Smooth muscle cell of the brain vasculature (primary cell): ENCODE measurements at places on chromosomes 5 and 9.

DNA sequence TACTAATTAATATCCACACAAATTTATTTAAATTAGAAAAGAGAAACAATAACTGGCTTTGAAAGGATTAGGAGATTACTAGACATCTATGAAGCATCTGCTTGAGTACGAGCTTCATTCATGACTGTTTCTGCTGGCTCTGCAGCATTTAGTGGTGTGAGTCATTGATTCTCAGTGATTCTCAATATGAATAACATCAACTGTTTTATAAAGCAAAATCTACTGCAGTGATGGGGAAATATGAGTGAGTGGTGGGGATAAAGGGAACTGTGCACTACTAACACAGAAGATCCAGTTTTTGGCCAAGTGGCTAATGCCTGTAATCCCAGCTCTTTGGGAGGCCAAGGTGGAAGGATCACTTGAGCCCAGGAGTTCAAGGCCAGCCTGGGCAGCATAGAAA is 8.4 kb downstream of the FNBP1 start:
- no peak for DNase-seq

GRCh38 chr9:98530806-98531386 is 177.8 kb downstream of the GABBR2 start:
- DNase-seq: no peak

DNA sequence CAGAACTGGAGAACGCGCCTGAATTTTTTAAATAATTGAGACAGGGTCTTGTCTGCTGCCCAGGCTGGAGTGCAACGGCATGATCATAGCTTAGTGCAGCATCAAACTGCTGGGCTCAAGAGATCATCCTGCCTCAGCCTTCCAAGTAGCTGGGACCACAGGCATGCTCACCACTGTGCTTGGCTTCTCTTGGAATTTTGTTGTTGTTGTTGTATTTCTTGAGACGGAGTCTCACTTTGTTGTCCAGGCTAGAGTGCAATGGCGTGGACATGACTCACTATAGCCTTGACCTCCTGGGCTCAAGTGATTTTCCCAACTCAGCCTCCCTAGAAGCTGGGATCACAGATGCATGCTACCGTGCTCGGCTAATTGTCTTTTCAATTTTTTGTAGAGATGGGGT is 58.4 kb upstream of the DAB2IP start:
- no peak for DNase-seq

DNA sequence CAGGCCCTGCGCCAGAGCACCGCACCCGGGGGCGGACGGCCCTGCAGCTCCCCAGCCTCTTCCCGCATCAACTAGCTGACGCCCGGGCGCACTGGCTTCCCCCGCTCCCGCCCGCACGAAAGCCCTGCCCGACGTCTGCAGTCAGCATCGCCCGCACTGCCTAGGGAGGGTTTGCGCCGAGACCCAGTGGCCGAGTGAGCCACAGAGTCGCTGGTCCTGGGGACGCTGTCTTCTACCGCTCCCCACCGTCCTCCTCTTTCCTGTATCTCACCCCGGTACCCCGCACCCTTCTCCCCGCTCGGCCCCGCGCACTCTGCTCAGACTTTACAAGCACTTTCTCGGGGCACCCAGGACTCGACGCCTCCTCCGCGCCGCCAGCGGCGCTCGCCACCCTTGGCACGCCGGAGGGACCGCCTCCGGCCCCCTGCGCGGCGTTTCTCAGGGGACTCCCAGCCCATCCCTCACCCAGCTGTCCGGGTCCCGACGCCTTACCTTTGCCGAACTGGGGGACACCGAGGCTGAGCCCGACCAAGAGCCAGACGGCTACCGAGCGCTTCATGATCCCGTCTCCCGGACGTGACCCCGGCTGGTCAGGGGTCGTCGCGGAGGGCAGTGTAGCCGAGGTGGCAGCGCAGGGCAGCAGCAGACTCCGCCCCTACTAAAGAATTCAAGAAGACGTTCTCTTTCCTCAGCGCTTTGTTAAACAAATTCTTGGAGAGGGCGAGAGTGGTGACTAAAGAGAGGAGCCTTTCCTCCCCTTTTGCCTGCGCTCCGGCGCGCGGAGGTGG is 670 bp downstream of the EDIL3 start:
- no peak for DNase-seq

- DNase-seq: no peak
Measured at GRCh38 chr5:18772475-18772874, 1138.2 kb downstream of the TAF11L14 start.

DNA sequence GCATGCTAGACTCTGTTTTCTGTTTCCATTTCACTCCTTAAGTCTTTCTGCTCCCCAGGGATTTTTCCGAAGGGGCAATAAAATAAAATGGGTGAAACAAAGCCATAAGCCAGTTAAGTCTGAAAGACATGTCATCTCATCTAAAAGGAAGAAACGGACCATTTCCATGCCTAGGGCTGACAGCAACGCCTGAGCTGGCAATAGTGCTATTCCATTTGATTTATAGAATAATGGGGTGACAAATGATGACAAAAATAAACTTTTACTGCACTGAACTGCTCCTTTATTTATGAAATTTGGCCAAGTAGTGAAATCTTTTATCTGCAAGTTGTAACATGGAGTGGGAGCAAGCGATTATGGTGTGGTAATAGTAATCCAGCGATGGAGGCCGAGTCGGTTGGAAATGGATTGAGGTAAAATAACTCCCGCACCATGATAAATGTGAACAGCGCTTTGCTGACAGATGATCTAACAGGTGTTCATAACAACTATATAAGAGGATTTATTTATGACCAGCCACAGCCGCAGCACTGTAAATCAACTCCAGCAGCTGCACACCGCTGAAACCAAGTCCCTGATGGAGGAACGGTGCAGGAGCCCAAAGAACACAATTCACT is 219.8 kb upstream of the TBCA start:
- no peak for DNase-seq

GRCh38 chr5:149679876-149680809 is 50.0 kb upstream of the PPARGC1B start:
- DNase-seq: no peak

GRCh38 chr5:104016646-104017045 is 454.1 kb upstream of the NUDT12 start:
- no peak for DNase-seq

DNA sequence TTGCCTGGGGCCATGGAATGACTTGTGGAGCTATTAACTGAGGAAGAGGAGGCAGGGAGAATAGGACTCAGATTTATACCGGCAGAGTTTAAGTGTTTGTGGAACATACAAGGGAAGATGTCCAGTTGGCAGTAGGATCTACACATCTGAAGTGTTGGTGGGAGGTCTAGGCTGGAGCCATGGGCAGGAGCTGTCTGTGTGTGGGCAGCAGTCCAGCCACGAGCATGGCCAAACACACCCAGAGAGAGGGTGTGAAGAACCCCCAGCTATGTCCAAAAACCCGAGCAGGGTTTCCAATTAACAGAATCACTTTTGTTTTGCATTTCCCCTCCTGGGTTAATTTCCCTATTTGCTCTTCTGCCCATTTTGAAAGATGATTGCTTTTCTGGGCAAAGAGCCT is 393.7 kb downstream of the CDK5RAP2 start:
- DNase-seq: no peak

- DNase-seq: no peak
Measured at GRCh38 chr9:20823051-20823450, 139.0 kb downstream of the FOCAD start.

DNA sequence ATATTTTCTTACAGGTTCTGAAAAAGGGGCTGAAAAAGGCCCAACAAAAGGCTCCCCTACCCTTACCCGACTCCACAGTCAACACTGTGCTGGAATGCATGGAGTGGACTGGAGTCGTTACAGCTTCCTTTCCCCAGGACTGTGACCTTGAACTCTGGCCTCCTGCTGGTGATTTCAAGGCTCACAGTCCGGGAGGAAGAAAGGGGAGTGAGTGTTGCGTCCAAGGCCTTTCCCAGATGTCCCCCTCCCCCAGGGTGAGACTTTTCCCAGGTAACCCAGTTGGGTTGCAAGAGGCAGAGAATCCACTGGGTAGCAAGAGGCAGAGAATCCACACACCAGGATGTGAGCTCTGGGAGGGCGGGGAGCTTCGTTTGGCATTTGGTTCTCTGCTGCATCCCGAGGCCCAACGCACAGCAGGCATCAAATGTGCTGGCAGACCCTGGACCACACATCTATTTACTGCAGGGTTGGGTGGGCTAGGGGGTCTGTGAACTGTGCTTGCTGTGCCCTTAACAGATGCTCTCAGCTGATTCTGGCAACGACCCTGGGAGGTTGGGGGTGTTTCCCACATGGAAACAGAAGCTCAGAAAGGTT is 37.5 kb downstream of the FABP6 start:
- no peak for DNase-seq

GRCh38 chr5:31383734-31384133 is 148.2 kb downstream of the DROSHA start:
- no peak for DNase-seq

DNA sequence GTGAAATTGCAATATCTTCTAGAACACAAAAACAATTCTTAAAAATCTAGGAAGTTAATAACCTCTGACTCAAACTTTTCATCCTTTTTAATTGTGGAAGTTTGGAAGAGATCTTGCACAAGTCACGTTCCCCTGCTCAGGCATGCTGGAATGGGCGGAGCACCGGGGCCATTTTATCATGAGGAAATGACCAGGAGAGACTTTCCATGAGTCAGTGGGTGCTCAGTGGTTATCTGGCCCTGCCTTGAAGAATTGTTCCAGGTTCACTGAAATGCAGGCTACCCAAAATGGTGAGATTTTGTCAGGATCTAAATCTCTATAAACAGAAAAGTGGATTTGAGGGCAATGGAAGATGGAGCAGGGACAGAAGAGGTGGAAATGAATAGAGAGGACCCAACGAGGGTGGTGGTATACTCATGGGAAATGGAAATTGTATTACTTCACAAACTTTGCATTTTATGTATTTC is 61.2 kb downstream of the FYB1 start:
- DNase-seq: no peak

DNA sequence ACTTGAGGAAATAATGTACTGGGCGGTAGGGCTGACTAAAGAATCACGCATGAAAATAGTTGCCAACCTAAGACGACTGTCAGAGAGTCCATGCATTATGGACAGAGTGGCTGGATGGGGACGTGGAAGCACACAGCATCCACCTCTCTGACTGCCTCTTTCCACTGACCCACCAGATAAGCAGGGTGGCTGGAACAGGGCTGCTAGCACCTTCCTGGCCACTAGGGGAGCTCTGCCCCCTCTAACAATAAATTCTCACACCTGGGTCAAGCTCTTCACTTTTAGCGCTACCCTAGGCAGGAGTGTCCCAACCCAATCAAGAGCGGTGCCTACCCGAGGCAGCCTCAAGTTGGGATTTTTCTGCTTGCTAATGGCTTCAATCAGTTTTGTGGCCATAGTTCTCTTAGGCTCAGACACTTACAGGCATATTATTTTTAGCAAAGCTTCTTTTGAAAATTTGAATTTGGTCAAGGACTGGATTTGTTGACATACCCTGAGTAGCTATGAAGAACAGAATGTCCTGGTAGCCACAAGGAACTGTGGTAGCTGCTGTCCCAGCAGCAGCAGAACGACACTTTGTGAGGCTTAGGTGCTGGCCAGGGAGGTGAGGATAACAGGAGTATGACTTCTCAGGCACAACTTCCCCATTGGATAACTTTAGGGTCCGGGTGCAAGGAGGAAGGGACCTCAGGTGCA is 6.9 kb upstream of the TPM2 start:
- DNase-seq: no peak

DNA sequence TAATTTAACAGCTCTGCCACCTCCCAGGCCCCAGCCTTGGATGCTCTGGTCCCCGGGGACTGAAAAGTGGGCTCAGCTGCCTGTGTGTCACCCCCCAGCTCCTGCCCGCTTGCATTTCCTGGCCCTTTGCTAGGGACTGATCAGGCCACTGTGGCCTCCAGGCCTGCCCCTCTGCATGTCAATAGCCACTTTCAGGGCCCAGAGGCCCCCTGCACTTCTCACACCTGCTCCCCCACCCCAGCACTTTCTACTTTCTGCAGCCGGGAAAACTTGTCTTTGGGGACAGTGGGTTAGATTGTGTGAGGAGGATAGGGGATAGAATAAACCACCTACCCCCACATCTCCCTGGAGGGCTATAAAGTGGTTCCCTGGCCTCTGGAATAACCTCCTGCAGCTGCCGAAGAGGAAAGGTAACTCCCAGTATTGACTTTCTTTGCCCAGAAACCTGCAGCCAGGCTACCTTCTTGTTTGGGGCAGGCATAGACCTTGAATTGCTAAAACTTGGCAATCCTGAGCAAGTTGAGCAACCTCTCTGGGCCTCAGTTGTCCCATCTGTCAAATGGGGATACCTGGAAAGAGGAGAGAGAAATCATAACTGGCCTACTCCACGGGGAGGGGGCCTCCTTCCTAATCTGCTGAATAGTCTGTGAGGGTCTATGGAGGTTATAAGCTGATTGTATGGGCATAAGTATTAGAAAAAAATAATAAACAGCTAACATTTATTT is 7.8 kb downstream of the AIF1L start:
- DNase-seq: no peak

DNA sequence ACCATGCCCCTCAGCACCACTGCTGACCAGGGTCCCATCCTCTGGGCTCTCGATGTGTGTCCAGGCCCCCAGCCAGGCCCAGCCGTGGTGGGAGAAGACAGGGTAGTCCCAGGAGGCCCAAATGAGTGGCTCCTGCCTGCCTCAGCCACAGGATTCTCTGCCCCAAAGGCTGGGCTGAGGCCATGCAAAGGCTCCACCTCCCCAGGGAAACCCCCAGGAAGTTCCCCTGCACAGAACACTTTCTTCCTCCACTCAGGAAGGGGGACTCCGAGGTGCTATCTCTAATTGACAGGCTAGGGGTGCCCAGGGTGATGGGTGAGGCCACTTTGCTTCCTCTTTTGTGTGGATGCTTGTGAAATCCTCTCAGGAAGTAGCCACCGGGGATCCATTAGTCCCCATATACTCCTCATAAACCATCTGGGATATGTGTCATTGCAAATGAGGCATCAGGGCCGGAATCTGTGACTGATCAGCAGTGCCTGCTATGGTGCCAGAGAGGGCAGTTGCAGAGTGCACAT is 23.1 kb upstream of the TDRD7 start:
- DNase-seq: no peak

GRCh38 chr5:32355686-32356085 is 42.9 kb upstream of the MTMR12 start:
- DNase-seq: no peak

GRCh38 chr5:109580225-109580624 is 109.5 kb upstream of the MAN2A1 start:
- DNase-seq: no peak

GRCh38 chr5:179120421-179120861 is 60.3 kb downstream of the ZNF354C start:
- DNase-seq: no peak

GRCh38 chr9:137579259-137579604 is 507 bp upstream of the DPH7 start:
- DNase-seq: no peak

DNA sequence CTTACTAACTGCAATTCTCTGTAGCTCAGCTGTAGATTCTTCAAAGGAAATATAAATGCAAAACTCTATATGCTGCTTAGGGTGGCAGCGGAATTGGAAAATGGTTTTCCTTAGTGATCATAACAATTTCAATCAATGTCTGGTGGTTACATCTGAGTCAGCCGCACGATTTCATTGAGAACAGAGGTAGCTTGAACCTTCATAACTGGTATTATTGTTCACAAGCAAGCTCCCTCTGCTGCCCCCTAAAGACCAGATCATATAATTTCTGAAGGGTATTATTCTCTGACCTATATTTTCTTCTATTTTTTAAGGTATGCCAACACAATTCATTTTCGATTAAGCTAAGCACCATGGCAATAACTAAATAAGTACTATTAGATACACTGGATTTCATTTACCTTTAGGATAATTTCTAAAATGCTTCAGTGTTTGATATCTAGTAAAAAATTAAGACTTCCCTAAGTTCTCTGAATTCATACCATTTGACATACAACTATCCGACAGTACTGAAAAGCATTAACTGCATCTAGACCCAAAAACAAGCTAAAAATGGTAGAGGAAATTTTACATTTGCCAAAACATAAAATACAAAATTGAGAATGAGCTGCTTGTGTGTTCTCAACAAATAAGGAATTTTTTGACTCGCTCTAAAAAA is 181.1 kb upstream of the SPEF2 start:
- no peak for DNase-seq
